T-cell (primary cell): ENCODE measurements at places on chromosomes 7 and 10.

DNA sequence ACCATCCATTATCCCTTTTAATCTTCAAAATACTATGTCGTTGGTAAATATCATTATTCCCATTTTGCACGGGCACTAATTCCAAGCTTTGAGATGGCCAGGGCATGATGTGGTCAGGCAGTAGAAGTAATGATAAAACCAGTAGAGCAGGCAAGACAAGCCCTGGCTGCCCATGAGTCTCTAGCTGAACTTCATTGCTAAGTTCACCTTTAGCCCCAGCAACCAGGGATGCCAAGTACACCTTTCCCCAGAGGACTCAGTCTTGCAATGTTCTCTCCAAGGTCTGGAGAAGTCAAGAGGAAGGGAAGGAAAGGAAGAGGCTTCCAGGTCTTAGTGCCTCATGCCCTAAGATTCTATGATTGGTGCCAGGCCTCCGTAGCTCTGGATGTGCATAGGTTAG, 203.2 kb downstream of the PLXNA4 start:
- DNase-seq: no peak

DNA sequence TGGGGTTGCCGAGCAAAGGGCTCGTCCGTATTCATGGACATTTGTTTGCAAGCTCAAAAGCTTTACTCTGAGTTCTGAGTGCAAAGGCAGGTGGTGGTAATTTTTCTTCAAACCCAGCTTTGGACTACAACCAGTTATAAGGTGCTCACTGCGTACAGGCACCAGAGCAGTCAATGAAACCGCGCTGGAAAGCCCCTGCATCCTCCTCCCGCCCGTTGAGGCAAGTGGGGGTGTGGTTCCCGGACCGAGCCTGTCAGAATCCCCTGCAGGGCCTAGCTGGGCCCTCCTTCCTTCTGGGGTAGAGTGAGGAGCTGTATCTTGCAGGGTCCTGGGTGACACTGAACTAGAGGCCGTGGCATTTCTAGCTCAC, 22.3 kb downstream of the AMZ1 start:
- peak; percentile 56 for DNase-seq

DNA sequence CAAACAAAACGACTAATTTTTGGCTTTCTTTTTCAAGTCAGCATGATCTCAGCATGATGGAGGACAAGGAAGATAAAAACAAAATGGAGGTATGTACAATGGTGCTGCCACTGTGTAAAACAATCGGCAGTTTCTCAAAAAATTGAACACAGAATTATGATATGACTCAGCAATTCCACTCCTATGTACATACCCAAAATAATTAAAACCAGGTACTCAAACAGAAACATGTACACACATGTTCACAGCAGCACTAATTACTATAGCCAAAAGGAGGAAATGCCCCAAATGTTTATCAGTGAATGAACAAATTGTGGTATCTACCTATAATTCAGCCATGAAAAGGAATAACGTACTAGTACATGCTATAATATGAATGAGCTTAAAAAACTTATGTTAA, 29.9 kb downstream of the SNX13 start:
- no peak for DNase-seq

GRCh38 chr7:135428011-135428410, 81.9 kb downstream of the CNOT4 start:
- DNase-seq: no peak

DNA sequence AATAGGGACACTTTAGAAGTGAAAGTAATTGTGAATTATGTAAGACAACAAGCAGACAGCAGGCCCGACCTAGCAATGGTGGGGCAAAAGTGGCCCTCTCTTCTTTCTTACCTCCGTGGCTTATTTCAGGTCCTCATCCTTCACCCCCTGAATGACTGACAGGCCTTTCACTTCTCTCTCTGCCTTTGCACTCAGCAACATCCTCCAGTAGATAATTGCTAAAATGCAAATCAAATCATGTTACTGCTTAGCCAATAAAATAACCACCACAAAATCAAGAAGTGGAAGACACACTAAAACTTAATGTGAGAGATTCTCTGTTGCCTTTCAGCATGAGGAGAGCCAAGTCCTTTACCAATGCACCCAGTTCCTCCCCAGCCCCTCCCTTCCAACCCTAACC, 274.6 kb upstream of the ZNF32 start:
- DNase-seq: no peak

DNA sequence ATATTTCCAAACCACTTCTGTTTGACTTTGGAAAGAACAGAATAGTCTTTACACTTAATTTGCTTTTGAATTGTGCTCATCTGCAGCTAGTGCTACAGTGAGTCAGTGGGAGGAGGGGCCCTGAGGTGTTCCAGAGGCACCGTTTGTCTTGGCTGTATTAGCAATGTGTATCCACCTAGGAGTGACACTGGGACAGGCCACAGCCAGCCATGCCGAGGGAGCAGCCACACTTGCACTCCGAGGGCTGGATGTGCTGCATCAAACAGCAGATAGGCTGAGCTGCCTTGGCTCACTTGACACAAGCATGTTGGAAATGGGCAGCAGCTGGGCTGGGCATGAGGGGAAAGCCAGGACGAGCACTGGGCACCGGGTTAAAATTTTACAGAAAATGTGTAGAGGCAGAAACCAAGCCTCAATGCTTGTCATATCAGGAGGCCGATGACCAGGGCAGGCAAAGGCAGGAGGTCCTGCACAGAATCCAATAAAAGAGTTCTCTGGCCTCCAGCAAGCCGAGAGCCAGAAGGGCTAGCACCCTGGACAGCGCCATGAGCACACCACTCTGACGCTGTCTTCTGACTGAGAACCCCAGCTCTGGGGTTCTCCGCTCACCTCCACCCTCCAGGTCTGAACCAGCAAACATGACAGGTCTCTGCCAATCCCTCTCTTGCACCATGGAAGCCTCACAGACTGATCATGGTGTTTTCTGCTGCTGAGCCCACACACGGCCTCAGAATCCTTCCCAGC, 163.3 kb downstream of the GRID1 start:
- DNase-seq: no peak

- peak; percentile 89 for DNase-seq
Measured at GRCh38 chr10:119268871-119269506, 61.6 kb downstream of the GRK5 start.

DNA sequence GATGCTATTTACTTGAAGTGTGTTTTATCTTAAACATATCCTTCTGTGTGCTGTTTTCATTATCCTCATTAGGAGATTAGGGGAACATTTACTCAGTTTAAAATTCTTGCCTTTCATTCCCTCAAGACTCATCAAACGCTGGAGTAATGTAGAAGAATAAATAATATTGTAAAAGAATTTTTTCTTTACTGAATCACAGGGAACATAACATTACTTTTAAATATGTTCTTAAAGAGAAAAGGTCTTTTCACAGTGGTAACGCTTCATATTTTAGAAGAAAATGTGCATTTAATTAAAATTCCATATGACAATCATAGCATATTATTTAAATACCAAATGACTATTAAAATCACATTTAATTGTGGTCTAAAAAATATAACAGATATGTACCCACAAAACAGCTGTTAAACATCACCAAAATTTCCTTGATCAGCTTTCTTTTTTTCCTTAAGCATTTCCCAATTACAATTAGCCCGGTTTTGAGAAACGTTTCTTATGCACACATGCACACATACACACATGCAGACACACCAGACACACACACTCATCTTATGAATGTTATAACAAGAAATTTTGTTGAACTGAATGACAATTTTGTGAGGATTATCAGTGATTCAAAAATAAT, 102.0 kb upstream of the GLI3 start:
- no peak for DNase-seq

DNA sequence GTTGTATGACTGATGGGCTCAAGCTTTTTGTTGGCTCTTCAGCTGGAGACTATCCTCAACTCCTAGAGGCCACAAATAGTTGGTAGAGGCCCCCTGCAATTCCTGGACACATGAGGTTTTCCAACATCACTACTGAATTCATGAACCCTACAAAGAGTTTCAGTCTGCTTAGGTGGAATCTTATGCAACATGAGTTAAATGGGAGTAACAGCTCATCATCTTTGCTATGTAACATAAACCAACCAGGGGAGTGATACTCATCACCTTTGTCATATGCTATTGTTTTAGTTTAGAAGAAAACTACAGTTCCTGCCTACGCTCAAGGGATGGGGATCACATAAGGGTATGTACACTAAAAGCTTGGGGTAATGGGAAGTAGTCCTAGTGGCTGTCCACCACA, 729.4 kb downstream of the SORCS1 start:
- no peak for DNase-seq

- DNase-seq: no peak
Measured at GRCh38 chr10:61173450-61173849, 229.5 kb upstream of the RHOBTB1 start.

- no peak for DNase-seq
Measured at GRCh38 chr7:36597090-36597773, 127.1 kb downstream of the AOAH start.

- DNase-seq: no peak
Measured at GRCh38 chr10:49690698-49691356, 11.4 kb downstream of the C10orf53 start.

DNA sequence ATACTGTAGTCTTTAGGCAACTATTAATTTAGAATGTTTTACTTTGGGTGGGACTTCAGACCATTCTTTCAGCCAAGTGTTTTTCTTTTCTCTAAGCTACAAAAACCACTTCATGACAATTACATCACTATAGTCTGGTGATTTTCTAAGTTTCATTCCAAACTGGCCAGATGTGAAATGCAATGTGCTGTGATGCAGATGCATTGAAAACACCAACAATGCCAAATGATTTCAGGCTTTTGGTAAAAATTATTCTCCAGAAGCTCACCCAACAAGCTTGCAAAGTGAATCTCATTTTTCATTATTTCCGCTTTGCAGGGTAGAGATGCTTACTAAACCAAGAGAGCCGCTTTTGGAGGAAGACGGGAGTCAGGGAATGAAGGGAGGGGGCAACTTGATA, 118.4 kb upstream of the ANK3 start:
- no peak for DNase-seq

- no peak for DNase-seq
Measured at GRCh38 chr10:124697443-124697836, 46.7 kb downstream of the FAM53B start.

DNA sequence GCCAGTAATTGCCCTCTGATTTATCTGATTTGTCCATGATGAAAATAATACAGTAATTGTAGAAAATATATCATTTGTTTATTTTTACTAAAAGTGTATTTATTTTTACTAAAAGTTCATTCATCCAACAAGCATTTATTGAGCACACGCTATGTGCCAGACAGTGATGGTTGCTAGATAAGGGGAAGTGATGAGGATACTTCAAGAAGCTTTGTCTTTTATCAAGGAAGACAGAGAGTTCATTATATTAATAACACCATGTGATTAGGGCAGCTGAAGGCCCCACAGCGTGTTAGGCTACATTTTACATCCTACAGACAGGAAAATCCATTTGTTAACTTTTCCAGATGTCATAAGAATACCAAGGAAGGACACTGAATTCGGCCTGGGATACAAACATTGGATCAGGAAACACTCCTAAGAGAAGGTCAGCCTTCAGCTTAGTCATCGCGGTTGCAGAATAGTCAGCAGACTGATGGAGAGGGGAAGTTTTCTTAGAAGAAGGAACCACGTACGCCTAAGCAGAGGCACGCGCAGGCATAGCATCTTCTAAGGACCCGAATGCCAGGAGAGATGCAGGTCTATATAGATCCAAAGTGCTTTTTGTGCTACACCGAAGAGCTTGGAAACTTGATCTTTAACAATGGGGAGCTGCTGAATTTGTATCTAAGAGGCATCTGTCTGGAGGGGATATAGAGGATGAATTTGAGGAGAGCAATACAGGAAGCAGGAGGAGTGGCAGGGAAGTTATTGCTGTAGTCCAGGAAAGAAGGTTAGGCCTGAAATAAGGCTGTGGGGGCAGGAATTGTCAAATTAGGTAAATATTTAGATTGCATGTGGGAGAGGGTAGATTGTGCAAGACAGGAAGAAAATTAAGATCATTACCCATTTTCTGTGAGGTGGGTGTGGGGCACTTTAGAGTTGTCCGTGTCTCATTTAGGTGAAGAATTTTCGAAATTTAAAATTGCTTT, 85.7 kb downstream of the LRGUK start:
- DNase-seq: no peak

GRCh38 chr7:13920053-13920697, 69.3 kb downstream of the ETV1 start:
- no peak for DNase-seq

DNA sequence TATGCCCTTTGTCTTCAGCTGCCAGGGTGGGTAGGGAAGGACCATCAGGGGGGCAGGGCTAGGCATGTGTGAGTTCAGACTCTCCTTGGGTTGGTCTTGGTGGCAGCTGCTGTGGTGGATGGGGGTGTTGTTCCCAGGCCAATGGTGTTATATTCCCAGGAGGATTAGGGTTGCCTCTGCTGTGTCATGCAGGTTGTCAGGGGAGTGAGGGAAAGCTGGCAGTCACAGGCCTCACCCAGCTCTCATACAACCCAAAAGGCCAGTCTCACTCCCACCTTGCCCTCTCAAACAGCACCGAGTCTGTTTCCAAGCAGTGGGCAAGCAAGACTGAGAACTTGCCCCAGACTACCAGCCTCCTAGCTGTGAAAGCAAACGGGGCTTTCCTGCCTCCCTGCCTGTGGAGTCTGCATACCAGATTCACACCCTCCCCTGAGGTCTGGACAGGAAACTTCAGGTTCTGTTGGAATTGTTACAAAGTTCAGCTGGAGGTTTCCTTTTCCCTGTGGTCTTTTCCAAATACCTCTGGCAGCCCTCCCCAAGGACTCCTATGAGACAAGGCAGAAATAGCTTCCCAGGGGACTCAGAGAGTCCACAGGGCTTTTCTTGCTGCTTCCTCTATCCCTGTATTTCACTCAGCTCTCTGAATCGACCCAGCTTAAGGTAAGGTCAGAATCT, 1.4 kb downstream of the HYAL4 start:
- no peak for DNase-seq

GRCh38 chr10:103986360-103986759, 19.4 kb downstream of the SLK start:
- DNase-seq: no peak

- DNase-seq: no peak
Measured at GRCh38 chr7:155945670-155946325, 133.5 kb upstream of the SHH start.

GRCh38 chr10:28948046-28948445, 270.7 kb downstream of the BAMBI start:
- DNase-seq: no peak

- DNase-seq: no peak
Measured at GRCh38 chr7:84508606-84509005, 314.0 kb upstream of the SEMA3A start.

DNA sequence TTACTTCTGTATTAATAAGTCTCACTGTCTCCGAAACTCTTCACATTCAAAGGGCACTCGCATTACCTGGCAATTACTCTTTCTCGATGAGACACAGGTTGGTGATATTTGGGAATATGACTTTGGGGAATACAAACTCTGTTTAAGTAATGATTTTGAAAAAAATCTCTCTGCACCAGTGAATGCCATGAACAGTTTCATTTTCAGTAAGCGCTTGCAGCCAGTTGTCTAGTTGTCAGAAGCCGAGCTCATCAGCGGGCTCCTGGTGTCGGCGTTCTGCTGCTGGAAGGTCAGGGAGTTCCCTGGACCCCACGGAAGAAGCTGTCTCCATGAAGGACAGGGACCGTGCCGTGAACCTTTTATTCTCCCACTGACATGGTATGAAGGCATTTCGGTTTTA, 57.7 kb downstream of the PTPRE start:
- no peak for DNase-seq
